ENCODE measurements at places on chromosomes 7 and 10.

GRCh38 chr10:85917601-85918000 lies 449.0 kb downstream of the GRID1 start:
- DNase-seq = no peak

DNA sequence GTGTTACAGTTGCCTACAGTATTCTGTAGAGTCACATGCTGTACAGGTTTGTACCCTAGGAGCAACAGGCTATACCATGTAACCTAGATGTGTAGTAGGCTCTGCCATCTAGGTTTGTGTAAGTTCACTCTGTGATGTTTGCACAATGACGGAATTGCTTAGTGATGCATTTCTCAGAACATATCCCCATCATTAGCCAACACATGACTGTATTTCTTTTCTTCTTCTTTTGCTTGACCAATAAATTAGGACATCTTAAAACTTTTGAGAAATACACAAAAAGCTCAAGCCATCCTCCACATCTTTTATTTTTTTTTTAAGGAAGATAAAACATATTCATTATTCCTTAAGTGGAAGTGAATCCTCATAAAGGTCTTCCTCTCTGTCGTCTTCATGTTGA lies 5.4 kb upstream of the PFKFB3 start:
- DNase-seq = no peak

DNA sequence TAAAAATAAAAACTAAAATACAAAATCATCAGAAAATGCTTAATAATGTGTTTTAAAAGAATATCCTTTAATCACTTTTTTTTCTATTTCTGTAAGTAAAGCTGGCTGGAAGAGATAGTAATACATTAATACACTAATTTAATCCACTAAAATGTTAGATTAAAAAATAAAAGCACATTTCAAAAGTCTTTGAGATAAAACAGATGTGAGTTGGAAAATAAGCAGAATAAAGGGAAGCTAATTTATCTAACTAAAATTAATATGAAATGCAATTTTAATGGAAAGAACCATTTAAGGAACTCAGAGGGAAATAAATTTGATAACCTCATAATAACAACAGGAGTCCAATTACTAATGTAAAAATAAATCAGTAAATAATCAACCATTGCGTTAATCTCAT lies 774.8 kb upstream of the MBL2 start:
- DNase-seq = no peak

DNA sequence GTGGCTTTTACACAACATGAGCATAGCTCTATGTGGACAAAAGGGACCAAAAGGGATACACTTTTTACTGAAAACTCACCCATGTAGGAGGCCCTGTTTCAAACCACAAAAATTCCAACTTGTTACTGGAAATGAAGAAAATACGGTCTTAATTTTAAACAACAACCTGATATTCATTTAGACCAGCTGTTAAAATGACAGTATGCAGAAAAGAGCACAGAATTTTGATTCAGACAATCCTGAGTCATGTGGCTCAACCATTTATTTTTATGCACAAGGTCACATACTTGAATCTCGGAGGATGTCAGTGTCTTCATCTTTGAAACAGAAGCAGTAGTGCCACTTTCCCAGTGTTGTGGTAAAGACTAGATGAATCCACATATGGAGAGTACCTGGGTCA lies 426.5 kb upstream of the NFE2L3 start:
- DNase-seq = no peak

GRCh38 chr10:115992236-115992986 lies 280.6 kb downstream of the GFRA1 start:
- DNase-seq = no peak

GRCh38 chr7:47893721-47894365 lies 54.4 kb downstream of the PKD1L1 start:
- no peak for DNase-seq

DNA sequence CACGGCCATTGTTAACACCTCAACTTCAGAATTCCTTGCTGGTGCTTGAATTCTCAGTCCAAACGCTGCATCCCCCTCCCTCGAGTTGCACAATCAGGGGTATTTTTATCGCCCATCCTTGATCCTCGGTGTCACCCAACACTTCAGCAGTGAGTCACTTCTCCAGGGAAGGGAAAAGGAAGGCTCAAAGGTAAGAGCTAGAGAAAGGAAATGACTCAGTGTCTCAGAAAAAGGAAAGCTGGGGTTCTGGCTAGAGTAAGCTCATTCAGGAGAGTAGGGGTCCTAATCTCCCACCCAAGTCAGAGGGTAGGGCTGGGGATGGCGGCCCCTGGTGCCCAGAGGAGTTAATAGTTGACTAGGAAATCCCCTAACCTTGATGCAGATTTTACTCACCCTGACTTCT lies 39.8 kb upstream of the TRIM8 start:
- no peak for DNase-seq

DNA sequence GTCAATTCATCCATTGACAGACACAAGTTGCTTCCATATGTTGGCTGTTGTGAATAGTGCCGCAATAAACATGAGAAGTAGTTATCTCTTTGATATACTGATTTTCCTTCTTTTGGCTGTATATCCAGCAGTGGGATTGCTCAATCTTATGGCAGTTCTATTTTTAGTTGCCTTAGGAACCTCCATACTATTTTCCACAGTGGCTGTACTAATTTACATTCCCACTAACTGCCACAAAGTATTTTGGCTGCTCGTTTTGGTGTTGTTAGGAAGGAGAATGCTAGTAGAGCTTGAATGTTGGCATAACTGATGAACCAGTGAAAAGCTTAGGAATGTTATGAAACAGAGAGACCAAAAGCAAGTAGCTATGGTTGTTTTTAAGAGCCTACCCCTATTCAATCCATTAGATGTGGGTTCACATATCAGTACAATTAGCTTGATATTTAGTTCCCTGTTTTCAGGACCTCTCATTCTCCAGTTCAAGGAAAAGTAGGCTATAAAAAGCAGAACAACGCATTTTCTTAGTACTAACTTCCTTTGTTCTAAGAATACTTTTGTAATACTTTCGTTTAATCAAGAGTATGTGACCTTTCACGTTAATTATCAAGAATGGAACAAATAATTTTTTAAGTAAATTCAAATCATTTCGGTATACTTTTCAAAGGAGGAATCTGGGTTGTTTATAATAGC lies 100.3 kb downstream of the FAS start:
- no peak for DNase-seq

DNA sequence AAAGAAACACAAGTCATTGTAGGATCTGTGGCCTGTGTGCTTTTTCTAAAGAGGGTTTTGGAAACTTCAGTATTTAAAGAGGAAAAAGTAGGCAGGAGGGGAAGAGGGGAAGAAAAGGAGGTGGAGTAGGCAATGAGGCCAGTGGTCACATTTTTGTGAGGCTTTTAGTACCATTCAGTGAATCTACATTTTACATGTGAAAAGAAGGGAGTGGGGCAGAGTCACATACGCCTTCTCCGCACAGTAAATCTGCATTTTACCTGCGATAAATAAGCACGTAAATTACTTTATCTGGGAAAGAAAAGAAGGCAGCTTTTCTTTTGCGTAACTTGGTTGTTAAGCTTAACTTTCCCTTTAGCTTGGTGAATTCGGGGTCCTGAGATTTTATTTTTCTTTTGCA lies 13.2 kb downstream of the CHST12 start:
- no peak for DNase-seq

DNA sequence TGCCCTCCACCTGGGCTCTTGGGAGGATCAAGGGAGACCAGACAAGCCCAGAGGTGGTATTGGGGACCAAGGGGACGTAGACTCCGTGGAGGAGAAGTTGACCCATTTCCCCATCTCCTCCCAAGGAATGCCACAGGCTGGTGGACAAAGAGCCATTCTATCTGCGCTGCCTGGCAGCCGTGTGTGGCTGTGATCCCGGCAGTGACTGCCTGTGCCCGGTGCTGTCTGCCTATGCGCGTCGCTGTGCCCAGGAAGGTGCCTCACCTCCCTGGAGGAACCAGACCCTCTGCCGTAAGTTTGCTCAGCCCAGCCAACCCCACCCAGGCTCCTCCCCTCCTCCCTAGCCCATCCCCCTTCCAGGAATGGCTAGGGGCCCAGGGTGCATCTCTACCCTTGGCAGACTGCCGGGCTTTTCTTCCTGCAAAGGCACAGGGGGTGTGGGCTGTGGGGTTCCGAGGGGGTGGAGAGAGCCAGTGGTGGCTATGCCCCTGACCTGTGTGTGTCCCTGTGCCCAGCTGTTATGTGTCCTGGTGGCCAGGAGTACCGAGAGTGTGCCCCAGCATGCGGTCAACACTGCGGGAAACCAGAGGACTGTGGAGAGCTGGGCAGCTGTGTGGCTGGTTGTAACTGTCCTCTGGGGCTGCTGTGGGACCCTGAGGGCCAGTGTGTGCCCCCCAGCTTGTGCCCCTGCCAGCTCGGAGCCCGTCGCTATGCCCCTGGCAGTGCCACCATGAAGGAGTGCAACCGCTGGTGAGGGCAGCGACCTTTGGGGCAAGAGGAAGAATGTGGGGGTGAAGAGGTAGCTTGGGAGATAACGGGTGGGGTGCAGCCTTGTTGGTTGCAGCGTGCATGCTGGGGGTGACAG lies 10.2 kb upstream of the ZNF467 start:
- no peak for DNase-seq

DNA sequence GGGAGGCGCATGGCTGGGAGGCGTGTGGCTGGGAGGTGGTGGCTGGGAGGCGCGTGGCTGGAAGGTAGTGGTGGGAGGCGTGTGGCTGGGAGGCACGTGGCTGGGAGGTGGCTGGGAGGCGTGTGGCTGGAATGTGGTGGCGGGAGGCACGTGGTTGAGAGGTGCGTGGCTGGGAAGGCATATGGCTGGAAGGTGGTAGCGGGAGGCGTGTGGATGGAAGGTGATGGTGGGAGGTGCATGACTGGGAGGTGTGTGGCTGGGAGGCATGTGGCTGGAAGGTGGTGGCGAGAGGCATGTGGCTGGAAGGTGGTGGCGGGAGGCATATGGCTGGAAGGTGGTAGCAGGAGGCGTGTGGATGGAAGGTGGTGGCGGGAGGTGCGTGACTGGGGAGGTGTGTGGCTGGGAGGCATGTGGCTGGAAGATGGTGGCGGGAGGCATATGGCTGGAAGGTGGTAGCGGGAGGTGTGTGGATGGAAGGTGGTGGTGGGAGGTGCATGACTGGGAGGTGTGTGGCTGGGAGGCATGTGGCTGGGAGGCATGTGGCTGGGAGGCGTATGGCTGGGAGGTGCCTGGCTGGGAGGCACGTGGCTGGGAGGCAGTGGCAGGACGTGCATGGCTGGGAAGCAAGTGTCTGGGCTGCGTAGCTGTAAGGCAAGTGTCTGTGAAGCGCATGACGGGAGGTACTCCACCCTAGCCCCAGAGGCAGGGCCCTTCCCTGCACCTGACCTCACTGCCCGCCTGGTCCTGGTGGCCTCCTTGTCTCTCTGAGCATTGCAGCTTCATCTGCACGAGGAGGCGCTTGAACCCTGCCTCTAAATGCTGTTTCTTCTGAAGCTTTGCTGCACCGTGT lies 35.1 kb downstream of the FOXK1 start:
- no peak for DNase-seq
